Caudate nucleus (tissue), 63 donors: ENCODE measurements at places on chromosomes 6 and 20.
A peak's percentile ranks its signal among the peaks of the same experiment; 100 is the strongest.

GRCh38 chr6:162200041-162200440, 527.5 kb downstream of the PRKN start:
- DNase-seq, result no peak

DNA sequence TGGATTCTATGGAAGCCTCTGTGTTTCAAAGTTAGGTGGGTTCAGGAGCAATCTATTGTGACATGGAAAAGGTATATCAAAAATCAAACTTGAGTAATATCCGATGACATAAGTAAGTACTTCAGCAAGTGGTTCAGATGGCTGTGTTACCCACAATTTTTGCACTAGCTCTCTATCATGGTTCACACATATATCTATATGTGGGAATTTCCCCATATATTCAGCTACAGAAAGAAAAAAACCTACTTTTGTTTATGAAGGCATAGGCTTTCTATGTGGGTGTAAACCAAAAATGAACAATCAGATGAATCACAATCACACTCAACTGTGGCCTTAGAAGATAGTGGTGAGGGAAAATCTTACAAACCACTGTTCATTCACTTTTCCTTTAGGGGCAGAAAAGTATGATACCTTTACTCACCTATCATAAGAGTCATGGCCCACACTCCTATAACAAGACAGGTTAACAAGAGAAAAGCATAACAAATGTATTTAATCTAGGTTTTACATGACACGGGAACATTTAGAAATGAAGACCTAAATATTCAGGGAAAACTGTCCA, 449.6 kb upstream of the HTR1E start:
- no peak for DNase-seq

- no peak for DNase-seq
Observed at GRCh38 chr6:18207438-18207837, 52.2 kb downstream of the KDM1B start.

- DNase-seq, result peak; percentile 3
Observed at GRCh38 chr20:62156592-62157386, 13.2 kb downstream of the SS18L1 start.

DNA sequence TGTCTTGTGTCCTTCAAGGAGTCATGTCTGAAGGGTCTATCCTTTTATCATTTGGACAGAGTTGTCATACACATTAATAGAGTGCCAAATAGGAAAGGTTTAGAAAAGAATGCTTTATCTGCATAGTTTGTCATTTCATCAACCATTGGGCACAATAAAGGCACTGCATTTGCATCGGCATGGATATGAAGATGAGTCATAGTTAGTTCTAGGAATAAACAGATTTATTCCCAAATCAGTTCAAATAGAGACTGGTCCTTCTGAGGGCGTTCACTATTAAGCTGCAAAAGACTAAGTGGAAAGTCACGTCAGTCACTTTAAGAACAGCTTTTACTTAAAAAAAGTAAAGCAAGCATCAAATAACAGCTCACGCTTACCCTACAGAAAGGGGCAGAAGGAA, 90.8 kb downstream of the CDS2 start:
- DNase-seq, result no peak

DNA sequence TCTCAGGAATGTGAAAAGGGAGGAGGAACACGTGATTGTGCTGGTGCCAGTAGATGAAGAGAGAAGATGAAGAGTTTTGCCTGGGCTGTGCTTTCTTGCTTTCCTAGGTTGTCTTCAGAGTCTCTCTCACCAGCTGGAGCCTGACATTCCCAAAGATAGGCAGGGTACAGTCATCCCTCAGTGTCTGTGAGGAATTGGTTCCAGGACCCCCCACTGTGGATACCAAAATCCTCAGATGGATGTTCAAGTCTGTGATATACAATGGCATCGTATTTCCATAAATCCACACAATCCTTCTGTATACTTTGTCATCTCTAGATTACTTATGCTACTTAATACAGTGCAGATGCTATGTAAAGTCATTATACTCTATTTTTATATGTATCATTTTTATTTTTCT, 113.5 kb downstream of the SAMD5 start:
- no peak for DNase-seq

- DNase-seq, result no peak
Observed at GRCh38 chr6:153085239-153085638, 45.8 kb downstream of the RGS17 start.

DNA sequence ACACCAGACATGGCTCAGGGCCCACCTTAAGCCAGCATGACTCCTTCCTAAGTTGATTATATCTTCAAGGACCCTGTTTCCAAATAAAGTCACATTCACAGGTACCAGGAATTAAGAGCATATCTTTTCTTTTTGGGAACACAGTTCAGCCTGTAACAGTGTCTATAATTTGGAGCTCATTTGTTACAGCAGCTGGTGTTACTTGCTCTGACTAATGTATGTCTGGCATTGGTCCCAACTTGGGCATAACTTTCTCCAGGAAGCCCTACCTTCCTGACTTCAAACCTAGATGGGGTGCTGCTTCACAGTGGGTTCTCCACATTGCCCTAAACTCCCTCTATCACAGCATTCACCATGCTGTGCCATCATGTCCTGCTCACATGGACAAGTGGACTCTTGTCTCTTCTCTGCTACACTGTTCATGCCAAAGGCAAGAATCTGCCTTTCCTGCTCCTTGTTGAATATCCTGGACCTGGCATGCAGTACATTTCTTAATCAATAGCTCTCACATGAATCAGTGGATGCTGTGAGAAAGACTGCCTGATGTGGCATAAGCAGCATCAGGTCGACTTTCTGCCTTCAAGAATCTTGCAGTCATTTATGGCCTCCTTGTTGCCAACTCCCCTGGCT, 117.4 kb upstream of the FOXA2 start:
- DNase-seq, result no peak

DNA sequence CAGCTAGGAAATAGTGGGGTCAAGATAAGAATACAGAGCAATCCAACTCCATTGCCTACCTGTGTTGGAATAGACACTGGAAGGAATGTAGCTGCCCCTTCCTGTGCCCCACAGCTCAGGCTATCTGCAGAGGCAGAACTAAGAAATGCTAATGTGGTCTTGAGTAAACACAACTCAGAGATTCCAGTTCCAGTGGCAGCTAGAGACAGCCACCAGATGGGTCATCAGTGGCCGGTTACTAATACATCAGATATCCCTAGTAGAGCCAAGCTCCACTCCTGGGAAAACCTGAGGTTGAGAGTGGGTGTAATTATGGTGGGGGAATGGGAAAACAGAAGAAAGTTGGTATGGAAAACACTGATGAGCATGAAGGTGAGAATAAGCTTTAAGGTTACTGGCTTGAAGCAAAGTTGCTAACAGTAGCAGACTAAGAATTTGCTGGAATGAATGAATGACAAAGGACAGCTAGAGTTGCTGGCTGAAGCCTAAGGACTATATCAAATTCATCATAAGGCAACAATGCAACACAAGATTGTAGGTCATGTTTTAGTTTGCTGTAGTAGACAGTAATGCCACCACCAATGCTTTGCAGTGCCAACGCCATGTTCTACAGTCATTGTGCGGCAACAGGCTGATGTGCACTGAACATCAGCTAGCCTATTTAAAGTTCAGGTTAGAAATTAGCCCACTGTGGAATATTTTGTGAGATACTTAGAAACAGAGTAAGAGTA, 28.3 kb upstream of the FAM83C start:
- DNase-seq, result no peak

DNA sequence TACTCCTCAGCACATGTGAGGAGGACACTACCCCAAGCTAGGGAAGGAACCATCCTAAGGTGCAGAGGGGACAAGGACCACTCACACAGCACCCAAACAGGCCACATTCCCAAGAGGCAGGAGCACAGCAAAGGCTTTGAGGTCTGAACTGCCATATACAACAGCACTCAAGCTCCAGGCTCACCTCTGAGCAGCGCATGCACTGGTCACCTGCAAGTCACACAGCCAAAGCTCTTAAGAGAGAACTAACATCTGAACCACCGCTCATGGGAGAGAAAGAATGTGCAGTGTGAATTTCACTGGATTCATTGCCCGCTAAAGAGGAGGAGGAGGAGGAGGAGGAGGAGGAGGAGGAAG, 31.0 kb downstream of the NPEPL1 start:
- DNase-seq, result no peak
